ENCODE measurements at places on chromosomes 3 and 15. TPM values are rescaled to one million over a fixed set of nuclear protein-coding genes. Genes with fewer than 3 reads are reported as not detected.

GRCh38 chr3:138907539-138907938, 39.4 kb downstream of the FOXL2 start:
- no peaks in the 10 kb centered on the region for H3K4me1 ChIP-seq
- H3K4me3 ChIP-seq, result no peak overlapping the region
- H3K27ac ChIP-seq, result no peak overlapping the region
- H3K27me3 ChIP-seq, result peaks cover 4% of the 10 kb centered on the region
- H3K36me3 ChIP-seq, result no peaks in the 10 kb centered on the region

GRCh38 chr3:109089265-109089664, 28.7 kb downstream of the MORC1 start:
- DNase-seq, result no peak
- H3K4me1 ChIP-seq, result no peaks in the 10 kb centered on the region
- H3K27me3 ChIP-seq, result no peaks in the 10 kb centered on the region
- no peak overlapping the region for H3K27ac ChIP-seq
- no peaks in the 10 kb centered on the region for H3K36me3 ChIP-seq

GRCh38 chr3:146160964-146161662, at the start of gene PLOD2:
PLOD2 (minus strand) TSS chr3:146161184; CDS start chr3:146160989, 195 bp downstream.
- peak; percentile 85 for DNase-seq
- H3K27me3 ChIP-seq, result peaks cover 3% of the 10 kb centered on the region
- peaks cover 79% of the 10 kb centered on the region for H3K4me1 ChIP-seq
- H3K4me3 ChIP-seq, result peak within 1 kb of the TSS; percentile 96
- H3K36me3 ChIP-seq, result peaks cover 10% of the 10 kb centered on the region
- H3K27ac ChIP-seq, result peak within 1 kb of the TSS; percentile 92

DNA sequence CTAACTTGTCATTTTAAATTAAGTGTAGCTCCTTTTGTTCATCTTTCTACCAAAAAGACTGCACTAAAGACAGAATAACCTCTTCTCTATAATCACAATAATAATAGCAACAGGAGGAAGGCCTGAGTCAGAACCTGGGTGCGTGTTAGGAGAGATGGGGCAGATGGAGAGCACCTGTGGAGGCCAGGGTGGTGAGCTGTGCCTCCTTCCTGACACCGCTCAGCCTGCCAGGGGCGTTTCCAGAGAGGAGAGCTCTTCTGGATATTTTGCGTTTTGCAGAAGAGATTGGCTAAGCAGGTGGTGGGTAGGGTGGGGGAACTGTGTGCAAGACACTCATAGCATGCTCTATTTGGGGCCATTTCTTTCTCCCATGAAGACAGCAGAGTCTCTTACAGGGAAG, 83.5 kb downstream of the MEGF11 start:
- H3K36me3 ChIP-seq, result no peaks in the 10 kb centered on the region
- no peak overlapping the region for H3K4me3 ChIP-seq
- peaks cover 51% of the 10 kb centered on the region for H3K27me3 ChIP-seq

- H3K4me1 ChIP-seq, result peaks cover 64% of the 10 kb centered on the region
- H3K36me3 ChIP-seq, result peaks cover 33% of the 10 kb centered on the region
- peak overlapping the region; percentile 63 for H3K27ac ChIP-seq
- peaks cover 1% of the 10 kb centered on the region for H3K27me3 ChIP-seq
- no peak for DNase-seq
Measured at GRCh38 chr15:66708389-66708788, 6.4 kb downstream of the SMAD6 start.

PRSS50 gene
- total RNA-seq, result not detected

LSAMP gene
- total RNA-seq, result not detected

CCR3 gene
- not detected for total RNA-seq

HTR3E gene
- total RNA-seq, result not detected

CDHR4 gene
- not detected for total RNA-seq

OR5H1 gene
- total RNA-seq, result not detected
